Fibroblast of skin of back (primary cell): ENCODE measurements at places on chromosomes 2 and 18.
A peak's percentile ranks its signal among the peaks of the same experiment; 100 is the strongest.

DNA sequence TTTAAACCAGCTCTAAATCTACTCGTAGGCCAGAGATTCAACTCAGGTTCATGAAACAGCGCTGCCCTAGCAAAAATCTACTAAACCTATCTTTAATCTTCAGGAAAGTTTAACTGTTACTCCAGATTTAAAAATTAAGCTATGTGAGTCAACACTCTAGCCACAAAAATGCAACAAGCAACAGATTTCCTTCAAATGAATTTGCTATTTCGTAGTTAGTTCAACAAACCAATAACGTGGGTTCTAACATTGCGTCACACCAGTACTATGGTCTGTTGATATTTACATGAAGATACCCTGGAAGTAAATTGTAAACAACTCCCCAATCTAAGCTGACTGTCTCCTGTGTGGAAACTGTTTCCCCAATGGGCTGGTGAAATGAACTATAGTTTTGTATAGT, 71.2 kb downstream of the FIGN start:
- peak; percentile 65 for DNase-seq

DNA sequence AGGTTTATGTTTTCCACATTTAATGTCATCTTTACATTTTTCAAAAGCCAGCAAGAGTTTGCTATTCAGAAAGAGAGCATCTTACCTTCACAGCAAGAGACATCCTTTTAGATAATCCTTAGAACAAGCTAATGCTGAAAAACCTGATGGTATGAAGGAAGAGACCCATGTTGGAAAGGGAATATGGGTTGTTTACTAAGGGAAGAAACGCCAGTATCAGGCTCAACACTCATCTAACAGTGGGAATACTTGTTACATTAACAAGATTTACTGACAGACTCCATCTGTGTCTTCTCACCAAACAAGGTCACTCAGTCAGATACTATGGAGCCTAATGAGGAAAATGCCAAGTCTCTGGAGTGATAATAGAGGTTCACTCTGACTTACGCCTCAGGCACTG, 1474.1 kb upstream of the SLC39A10 start:
- no peak for DNase-seq

GRCh38 chr2:61460163-61460562, 10.7 kb downstream of the USP34 start:
- peak; percentile 82 for DNase-seq

- DNase-seq, result no peak
These were observed 24.0 kb downstream of the GPR55 start for GRCh38 chr2:230901006-230901405.

- DNase-seq, result no peak
These were observed 110.0 kb downstream of the TCF4 start for GRCh38 chr18:55477860-55478581.

- DNase-seq, result peak; percentile 74
These were observed 6.2 kb downstream of the COLEC12 start for GRCh38 chr18:493986-494983.

DNA sequence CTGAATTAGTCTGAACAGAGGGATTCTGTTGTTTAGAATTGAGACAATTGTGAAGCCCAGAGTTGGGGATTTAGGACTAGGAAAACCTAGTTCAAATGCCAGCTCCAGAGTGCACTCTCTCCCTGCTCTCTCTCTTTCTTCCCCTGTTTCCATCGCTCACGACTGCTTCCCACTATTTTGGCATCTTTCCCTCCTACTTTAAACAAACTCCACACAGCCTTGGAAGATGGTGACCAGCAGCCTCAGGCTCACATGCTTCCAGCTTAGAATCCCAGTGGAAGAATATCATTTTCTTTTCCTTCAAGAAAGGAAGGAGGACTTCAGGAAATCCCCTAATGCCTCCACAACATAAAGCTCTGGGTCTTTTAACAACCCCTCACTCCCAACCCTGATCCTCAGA, 6.1 kb upstream of the DNMT3A start:
- no peak for DNase-seq
